Pulmonary artery endothelial cell (primary cell): ENCODE measurements at places on chromosomes 11 and 22. TPM values are rescaled to one million over a fixed set of nuclear protein-coding genes. Genes with fewer than 3 reads are reported as not detected.

- no peak for DNase-seq
Observed at GRCh38 chr11:44621784-44622183, 56.3 kb downstream of the CD82 start.

DNA sequence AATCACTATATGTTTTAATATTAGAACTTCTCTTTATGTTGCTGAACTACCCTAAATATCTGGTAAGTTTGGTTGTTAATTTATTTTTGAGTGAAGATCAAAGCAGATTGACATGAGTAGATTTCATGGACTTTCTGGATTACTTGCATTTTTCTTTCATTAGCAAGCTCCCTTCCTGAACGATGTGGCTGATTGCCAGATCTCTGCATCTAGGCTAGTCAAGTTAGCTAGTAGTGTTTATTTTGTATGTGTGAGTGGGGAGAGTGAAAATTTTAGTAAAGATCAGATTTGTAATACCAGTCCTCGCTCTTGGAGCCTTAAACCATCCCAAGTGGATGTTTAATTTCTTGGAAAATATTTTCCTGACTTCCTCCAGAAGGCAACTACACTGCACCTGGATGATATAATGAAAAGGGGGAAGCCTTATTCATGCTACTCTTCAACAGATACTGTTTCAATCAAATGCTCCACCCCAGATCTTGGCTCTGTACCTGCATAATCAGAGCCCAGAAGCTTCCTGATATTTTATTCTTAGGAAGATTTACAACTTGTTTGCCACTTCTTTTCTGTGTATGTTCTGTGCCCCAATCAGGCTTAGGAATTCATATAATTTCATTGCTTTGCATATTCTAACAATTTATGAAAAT is 143.2 kb upstream of the GRIA4 start:
- DNase-seq: peak; percentile 84

DNA sequence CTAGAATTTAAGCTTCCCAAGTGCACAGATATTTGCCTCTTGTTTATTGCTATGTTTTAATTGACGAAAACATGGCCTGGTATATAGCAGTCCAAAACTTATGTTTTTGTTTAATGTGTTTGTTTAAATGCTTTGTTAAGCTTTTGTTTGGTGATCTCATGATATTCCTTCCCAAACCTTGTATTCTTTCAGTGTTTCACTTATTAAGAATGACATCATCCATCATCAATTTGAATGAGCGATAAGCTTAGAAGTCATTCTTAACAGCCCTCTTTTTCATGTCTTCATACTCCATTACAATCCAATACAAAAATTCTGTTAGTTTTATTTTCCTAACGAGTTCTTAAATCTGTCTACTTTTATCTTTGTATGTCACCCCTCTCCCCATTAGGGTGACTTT is 206.0 kb downstream of the DYNC2H1 start:
- no peak for DNase-seq

GRCh38 chr11:104000798-104001197 is 35.6 kb upstream of the DDI1 start:
- DNase-seq: no peak

- DNase-seq: no peak
Observed at GRCh38 chr11:44224867-44225501, 85.0 kb downstream of the ALX4 start.

DNA sequence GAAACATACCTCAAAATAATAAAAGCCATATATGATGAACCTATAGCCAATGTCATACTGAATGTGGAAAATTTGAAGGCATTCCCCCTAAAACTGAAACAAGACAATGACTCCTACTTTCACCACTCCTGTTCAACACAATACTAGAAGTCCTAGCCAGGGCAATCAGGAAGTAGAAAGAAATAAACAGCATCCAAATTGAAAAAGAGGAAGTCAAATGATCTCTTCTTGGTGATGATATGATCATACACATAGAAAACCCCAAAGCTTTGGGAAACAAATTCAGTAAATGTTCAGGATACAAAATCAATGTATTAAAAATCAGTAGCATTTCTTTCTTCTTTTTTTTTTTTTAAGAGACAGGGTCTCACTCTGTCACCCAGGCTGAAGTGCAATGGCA is 109.9 kb downstream of the DLG2 start:
- no peak for DNase-seq

- no peak for DNase-seq
Observed at GRCh38 chr11:31977343-31977742, 113.5 kb upstream of the RCN1 start.

DNA sequence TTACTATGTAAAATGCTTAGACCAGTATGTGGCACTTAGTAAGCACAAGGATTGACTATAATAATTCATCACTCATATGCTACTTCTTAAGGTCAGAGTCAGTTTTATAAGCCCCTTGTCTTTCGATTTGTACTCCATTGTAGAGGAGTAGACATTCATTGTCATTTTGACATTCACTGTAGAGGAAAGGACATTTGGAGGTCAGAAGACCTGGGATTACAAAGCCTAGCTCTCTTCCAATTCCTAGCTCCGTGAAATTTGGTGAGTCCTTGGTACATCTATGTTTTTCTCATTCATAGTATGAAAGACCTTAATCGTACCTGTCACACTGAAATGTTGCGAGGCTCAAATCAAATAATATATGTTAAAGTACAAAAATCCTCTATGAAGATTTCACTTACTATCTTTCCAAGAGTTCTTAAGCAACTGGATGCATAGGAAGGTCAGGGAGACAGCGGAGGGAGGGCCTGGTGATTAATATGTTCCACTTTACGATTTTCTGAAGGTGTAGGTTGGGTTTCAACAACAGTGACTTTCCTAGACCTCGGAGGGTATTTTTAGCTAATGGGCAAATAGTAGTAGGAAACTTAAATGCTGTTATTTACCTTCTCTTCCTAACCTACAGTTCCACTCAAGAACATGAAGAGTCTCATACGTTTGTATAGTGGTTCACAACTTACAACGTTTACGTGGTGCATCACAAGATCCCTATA is 1.4 kb upstream of the EMSY start:
- DNase-seq: no peak

DNA sequence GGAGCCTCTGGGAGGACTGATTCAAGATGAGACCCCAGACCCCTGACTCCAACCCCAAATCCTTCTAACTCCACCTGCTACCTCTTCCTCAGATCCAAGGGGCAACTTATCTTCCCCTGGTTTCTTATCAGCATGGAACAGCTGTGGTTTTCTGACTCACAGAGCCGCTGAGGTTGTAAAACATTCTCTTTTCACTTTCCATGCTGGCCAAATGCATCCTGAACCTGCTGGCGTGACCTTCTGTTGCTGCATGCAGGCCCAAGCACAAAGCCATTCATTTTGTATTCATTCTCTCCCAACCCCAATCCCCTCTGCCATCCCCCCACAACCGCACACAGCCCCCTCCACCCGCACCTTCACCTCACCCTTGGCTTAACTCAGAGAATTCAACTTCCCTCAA is 70.3 kb downstream of the SEZ6L start:
- no peak for DNase-seq

DNA sequence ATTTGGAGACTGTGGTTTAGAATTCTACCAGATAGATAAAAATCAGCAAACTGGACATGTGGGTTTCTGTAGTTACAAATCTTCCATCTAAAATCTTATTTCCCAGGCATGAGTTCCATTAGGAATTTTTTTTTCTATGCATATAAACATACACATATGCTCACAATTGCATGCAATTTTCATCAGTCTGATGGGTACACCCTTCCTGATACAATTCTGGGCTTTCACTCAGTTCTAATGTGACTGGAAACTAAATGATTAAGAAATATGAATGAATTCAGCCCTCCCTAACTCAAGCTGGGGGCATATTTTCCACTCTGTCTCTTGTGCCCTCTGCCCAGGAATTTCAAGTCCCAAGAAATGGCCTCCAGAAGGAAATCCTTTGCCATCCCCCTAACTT is 187.1 kb downstream of the SNX19 start:
- DNase-seq: no peak

- no peak for DNase-seq
Observed at GRCh38 chr22:23060612-23061400, 9.5 kb upstream of the GNAZ start.

DNA sequence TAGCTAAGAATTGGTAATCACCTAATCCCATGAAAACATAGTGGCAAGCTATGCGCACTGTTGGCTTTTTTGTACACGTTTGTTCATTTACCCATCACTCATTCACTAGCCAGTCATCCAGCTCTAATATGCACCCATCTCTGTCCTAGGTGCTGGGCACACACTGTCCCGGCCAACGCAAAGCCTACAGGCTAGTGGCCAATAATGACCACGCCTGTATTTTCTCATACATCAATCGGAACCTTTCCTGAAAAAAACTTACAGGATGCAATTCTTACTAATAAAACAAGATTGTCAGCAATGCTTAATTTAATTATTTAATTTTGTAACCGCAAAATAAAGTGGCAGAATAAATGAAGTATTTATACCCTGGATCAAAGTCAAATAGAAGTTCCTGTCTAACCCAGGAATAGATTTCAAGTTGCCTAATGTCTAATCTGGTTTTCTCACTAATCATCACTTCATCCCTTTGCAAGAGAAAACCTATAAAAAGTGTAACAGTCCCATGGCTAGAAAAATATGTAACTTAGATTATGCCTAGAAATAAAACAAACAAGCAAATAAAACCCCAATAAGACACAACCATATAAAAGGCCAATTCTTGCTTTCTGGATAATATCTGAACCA is 143.3 kb upstream of the BLID start:
- DNase-seq: no peak

GRCh38 chr11:23192256-23192655 is 332.0 kb upstream of the CCDC179 start:
- no peak for DNase-seq

- DNase-seq: no peak
Observed at GRCh38 chr11:34620820-34621792, at the start of gene EHF. Gene EHF, plus strand, starts transcription at chr11:34621093. Its CDS starts 21,538 bp downstream, at chr11:34642631.

CWC15 gene
- total RNA-seq: 36.7 and 40.3 TPM in 2 replicates

VEGFB gene
- total RNA-seq: 18.4 and 18.7 TPM in 2 replicates

GLB1L3 gene
- not detected in 2 replicates for total RNA-seq
